Midbrain (tissue), 1 donor: ENCODE measurements at places on chromosomes 16 and 17.
A peak's percentile ranks its signal among the peaks of the same experiment; 100 is the strongest.

DNA sequence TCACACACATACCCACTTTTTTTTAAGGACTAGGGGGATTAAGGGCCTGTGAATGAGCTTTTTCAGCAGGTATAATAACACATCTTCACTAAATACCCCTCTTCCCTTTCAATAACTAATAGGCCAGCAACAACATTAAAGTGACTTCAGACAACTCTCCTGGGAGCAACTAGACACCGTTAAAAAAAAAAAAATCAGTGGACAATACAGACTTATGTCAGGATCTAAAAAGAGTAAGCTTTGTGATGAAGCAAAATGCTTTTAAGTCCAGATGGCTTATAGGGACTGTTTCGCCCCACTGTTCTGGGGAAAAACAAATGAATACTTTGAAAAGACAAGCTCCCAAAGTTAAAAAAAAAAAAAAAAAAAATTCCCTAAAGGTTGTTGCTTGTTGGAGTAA, 29.0 kb downstream of the SPAG9 start:
- DNase-seq = no peak

- no peak for DNase-seq
Measured at GRCh38 chr17:32489320-32490100, 2.7 kb downstream of the CDK5R1 start.

- peak; percentile 59 for DNase-seq
Measured at GRCh38 chr17:57271821-57272220, 15.5 kb downstream of the MSI2 start.

DNA sequence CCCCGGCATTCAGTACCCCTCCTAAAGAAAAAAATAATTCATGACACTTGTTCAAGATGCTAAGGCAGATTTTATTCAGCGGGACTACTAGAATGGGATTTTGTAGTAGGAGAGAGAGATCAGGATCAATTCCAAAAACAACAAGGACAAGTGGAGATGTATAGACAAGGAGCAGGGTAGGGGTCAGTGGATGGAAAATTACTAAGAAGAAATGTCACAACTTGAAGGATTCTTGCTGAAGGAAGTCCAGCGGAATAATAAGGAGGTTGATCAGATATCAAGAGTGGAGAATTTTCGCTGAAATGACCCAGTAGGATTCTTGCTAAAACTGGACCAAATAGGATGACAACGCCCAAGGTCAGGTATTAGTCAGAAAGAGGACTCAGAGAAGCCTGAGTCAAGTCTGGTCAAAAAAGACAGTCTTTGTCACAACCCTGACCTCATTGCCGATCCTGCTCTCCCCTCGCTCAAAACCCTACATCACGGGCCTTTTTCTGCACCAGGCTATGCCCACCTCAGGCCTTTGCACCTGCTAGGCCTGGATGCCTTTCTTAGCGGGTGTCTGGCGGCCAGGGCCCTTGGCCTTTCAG, 36.9 kb downstream of the MMD start:
- no peak for DNase-seq

DNA sequence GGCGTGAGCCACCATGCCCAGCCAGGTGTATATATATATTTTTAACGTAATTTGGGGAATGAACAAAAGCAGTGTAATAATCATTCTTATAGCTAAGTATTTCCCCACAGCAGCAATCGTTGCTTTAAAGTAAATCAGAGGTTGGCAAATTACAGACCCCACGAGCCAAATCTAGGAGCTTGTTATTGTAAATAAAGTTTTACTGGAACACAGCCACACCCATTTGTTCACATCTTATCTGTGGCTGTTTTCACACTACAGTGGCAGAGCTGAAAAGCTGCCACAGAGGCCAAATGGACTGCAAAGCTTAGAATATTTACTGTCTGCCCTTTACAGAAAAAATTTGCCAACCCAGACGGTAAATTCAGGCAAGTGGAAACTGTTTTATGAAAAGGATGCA, 50.8 kb downstream of the RAB11FIP4 start:
- no peak for DNase-seq

GRCh38 chr17:34220045-34220751, 34.9 kb upstream of the CCL2 start:
- DNase-seq = no peak

DNA sequence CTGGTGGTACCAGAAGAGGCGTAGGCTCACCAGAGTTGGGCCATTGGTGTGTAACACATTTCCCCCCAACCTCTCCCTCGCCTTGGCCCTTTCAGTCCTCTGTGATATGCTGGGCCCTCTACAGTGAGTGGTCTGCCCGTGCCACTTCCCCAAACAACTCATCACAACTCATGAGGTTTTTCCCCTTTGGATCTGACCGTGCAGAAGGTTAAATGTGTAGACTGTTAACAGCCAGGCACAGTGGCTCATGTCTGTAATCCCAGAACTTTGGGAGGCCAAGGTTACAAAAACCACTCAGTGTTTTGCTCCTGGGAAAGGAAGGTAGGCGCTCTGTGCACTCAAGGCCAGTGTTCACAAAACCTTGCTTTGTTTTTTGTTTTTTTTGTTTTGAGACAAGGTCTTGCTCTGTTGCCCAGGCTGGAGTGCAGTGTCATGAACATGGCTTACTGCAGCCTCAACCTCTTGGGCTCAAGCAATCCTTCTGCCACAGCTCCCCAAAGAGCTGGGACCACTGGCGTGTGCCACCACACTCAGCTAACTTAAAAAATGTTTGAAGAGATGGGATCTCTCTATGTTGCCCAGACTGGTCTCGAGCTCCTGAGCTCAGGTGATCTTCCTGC, 11.3 kb upstream of the CYB5B start:
- DNase-seq = no peak

GRCh38 chr16:65861131-65861731, 505.3 kb upstream of the CDH5 start:
- no peak for DNase-seq

DNA sequence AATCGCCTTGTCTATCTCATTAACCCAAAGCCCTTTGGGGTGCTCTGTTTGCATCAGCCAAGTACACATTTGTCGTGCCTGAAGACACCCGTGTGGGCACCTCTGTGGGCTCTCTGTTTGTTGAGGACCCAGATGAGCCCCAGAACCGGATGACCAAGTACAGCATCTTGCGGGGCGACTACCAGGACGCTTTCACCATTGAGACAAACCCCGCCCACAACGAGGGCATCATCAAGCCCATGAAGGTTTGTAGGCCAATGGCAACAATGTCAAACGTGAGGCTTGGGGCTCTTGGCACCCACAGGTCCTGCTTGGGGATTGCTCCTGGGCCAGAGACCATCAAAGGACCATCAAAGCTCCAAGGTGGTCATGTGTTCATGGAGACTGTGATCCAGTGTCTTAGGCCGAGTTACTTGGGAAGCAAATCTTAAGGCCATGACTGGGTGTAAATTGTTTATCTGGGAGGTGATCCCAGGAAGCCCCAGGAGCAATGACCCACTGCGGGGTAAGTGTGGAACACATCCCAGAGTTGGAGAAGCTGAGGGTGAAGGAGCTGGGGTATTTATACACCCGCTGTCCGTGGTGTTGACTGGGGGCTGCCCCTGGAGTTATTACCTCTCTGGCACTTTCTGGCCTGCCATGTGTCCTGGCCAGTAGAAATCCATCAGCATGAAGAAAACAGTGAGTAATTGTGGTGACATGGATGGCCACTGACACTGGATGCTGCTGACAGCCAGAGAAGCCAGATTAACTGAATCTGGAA, 24.0 kb downstream of the CDH5 start:
- no peak for DNase-seq

DNA sequence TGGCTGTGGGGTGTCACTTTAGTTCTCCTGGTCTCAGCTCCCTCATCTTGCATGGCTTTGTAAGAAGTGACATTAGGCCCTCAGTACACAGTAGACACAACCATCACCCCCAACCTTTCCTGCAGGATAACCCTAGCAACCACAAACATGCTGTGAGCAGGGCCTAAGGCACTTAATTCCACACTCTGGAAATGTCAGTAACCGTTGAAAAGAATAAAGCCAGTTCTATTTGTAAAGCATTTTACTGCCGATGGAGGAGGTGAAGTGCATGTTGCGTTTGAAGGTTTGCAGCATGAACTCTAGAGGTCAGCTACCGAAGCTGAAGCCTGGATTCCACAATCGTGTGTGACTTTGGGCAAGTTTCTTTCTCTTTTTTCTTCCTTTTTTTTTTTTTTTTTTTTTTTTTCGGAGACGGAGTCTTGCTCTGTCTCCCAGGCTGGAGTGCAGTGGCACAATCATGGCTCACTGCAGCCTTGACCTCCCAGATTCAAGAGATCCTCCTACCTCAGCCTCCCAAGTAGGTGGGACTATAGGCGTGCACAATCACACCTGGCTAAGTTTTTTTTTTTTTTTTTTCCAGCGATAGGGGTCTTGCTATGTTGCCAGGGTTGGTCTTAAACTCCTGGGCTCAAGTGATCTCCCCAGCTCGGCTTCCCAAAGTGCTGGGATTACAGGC, 26.1 kb upstream of the TOB1 start:
- DNase-seq = no peak
